Activated naive CD8-positive, alpha-beta T cell treated with anti-CD3 and anti-CD28 coated beads for 36 hours (primary cell): ENCODE measurements at places on chromosomes 2 and 18. TPM values are rescaled to one million over a fixed set of nuclear protein-coding genes. Genes with fewer than 3 reads are reported as not detected.

DNA sequence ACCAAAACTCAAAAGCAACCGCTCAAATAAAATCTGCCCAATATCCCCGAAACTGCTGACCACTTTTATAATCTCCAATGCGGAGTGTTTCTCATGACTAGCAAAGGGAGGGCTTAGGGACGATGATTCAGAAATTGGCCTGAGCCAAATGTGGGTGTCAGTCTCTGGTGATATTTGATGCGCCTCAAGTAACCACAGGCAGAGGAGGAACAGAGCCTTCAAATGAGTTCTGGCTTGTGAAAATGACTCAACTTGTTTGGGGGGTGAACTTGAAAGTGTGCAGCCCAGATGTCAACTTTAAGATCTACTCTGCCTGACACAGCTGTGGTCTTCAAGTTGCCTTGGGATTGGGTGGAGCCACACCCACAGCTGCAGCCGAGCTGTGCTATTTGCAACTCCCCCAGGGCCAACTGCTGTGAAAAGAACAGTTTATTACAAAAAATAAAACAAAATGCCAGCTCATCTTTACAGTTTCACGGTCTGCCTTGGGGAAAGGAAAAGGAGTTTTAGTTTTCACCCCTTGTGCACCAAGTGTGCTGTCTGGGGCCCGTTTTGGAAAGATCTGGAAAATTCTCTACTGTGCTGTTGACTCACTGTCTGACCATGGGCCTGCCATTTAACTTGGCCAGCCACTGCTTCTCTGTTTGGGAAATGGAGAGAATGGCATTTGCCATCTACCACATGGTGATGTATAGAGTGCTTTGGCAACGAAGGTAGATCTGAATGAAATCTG lies 222.1 kb downstream of the MTX2 start:
- DNase-seq = peak; percentile 48

TMEM37 gene
- not detected for total RNA-seq

DNA sequence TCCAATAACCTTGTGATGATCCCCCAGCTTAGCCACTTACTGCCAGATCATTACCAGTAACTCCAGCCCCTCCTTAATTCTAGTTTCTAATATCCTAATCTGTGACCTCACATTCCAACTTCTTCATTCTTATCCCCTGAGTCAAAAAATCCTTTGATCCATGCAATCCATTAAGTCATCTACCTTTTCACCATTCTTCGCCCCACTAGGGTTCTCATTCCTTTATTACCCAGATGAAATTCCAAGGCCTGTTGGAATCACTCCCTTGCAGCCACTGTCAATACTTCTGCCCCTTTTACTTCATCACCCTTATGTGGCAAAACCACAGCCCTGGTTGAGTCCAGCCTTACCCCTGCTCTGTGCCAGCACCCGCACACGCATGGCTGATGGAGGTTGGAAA lies 20.3 kb upstream of the IL36G start:
- DNase-seq = no peak

GRCh38 chr18:61292280-61293035 lies 40.8 kb upstream of the CDH20 start:
- DNase-seq = no peak

- peak; percentile 92 for DNase-seq
Observed at GRCh38 chr2:230974096-230974913, 21.6 kb upstream of the SPATA3 start.

DNA sequence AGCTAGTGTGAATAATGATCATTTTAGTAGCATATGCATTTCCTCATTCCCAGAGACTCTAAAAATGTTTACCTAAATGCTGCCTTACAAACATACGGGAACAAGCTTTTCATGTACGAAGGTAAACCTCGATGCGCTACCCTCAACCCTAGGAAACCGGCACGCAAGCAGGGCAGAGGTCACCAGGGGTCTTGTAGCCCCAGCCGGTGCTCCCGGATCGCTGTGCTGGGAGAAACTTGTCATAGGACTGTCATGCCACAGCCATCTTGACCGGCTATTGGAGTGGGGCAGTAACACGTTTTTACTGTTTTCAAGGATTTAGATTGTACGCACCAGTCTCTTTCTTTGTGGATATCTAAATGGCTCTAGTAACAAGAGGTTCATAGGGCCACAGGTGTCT lies 34.8 kb upstream of the NFATC1 start:
- DNase-seq = no peak

DNA sequence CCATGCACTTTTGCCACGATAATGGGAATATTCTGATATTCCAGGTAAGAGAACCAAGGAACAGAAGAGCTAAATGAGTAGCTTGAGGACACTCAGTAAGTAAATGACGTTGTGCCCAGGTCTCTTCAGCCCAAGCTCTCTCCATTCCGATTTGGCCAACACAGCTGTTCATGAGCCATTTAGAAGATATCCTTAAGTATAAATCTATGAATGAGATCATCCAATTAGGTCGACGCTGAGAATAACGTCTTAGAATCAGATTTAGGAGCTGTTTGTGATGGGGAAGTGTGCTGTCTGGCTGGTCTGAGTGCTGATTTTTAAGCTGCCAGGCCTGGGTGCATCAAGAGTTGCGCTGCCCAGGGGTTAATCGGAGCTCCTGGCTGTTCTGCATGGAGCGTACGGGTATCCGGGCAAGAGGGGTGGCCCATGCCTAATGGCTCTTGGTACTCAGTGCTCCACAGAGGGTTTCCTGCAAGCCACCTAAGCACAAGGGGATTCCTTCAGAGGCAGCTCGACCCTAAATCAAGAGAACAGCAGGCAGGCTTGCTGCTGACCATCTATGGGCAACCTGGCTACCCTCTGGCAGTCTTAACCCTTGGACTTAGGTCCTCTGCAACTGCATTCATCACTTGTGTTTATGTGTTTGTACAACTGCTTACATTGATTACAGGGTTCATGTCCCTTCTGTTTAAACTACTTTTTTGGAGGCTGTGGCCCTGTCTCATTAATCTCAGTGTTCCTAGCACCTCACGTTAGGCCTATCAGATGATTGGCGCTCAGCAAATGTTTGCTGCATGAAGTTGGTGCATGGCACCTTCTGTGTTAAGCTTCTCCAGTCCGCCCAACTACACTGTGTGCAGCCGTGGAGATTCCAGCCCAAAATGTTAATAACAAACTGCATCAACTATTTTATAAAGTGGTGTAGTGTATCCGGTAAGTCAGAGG lies 31.9 kb downstream of the SOX11 start:
- DNase-seq = no peak

DNA sequence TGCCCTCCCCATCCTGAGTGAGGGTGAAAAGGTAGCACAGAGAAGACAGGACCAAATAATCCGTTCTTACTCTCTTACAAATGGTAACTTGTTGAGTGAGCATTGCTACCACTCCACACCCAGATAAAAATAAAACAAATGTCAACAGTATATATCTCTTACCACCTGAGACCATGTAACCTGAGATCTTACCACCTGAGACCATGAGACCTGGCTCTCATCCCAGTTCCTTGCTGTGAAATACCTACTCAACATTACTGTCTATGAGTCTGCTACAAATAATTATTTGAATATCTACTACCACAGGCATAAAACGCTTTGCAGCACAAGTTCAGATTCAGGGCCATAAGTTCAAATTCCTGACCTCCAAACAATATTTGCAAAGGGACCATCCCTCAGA lies 234.7 kb downstream of the C1D start:
- no peak for DNase-seq

- no peak for DNase-seq
Observed at GRCh38 chr2:39583781-39584180, 81.9 kb upstream of the TMEM178A start.

DNA sequence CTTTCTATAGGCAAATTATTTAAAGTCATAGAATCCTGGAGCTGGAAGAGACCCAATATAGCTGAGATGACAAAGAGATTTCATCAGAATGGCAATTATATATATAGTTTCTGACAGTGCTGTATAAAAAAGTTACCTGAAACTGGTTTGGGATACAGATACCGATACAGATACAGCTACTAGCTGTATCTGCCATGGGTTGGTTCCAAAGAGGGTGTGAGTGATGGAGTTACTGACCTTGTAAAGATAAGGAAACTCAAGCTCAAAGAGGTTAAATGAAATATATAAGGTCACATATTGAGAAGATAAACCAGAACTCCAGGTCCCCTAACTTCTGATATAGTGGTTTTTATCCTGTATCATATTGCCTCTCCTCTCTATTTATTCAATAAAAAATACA lies 10.9 kb downstream of the PELI1 start:
- no peak for DNase-seq

GRCh38 chr2:175842996-175843395 lies 159.1 kb downstream of the LNPK start:
- no peak for DNase-seq

- DNase-seq = no peak
Observed at GRCh38 chr2:96315005-96315399, 9.7 kb upstream of the SNRNP200 start.

NUP35 gene
- 38.7 TPM for total RNA-seq

MOCOS gene
- total RNA-seq = 0.16 TPM

DNA sequence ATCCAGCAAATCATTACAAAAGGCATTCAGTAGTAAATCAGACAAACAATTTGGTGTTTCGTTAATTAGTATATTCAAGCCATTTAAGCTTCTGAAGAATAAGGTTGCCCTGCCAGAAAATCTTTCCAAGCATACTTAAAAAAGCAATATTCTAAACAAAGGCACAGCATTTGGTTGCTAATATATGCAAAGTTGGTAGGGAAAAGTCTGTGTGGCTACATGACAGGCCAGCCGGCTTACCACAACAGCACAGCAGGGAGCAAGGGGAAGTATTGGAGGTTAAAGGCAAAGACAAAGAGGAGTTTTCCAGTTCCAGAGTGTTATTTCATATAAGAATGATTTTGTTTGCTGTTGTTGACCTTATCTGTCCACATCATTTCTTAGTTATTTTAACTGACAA lies 282.3 kb downstream of the MBD5 start:
- no peak for DNase-seq

DNA sequence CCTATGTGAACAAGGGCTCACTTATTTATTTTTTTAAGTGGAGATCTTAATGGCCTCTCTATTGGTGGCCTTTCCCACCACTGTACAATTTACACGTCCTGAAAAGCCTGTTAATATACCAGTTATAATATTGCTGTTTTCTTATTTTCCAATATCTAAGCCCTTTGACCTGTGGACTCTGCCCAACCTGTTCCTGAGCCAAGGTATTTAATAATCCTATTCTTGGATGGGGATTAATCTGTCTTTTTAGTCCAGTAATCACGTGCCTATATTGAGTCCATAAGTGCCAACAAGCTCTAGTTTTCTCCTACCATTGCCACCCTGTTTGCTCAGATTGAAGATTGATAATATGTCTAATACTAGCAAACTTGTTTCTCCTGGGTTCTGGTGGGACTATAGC lies 42.7 kb downstream of the MBD5 start:
- DNase-seq = no peak

- DNase-seq = no peak
Observed at GRCh38 chr2:28956890-28957289, 24.2 kb upstream of the TOGARAM2 start.

HOXD4 gene
- total RNA-seq = not detected

NCKAP5 gene
- total RNA-seq = not detected

DNA sequence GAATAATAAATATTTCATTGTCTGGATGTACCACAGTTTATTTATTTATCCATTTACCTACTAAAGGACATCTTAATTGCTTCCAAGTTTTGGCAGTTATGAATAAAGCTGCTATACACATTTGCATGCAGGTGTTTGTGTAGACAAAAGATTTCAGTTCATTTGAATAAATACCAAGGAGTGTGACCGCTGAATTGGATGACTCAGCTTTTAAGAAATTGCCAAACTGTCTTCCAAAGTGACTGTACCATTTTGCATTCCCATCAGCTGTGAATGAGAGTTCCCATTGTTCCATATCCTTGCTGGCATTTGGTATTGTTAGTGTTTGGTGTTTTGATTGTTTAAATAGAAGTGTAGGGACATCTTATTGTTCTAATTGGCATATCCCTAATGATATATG lies 36.2 kb upstream of the FMNL2 start:
- DNase-seq = no peak

DNA sequence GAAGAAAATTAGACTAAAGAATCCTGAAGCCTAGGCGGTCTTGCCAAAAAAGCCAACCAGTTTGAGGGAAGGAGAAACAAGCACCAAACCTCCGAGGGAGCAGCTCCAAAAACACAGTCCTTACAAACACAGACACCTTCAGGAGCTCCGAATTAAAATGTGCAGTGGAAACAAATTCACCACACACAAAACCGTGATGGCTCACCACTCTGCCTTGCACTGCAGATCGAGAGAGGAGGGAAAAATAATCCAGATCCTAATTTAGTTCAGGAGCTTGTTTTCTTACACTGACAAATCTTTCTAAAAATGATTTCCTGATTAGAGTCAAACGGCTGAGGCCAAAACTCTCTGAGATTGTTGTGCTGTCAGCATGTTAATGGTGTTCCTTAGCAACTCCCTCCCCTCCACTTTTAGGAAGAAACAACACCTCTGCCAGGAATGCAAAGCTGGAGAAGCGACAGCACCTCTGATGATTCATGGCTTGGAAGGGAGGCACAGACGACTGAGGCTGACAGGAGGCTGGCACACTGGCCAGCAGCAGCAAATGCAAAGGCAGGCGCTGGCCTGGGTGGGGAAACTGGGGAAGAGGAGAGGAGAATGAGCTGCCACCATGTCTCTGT lies 249.4 kb upstream of the KLHL29 start:
- no peak for DNase-seq
